ENCODE measurements at places on chromosomes 3 and 15. TPM values are rescaled to one million over a fixed set of nuclear protein-coding genes. Genes with fewer than 3 reads are reported as not detected.

GRCh38 chr15:57538265-57538529, 53.5 kb upstream of the MYZAP start:
- DNase-seq = no peak

DNA sequence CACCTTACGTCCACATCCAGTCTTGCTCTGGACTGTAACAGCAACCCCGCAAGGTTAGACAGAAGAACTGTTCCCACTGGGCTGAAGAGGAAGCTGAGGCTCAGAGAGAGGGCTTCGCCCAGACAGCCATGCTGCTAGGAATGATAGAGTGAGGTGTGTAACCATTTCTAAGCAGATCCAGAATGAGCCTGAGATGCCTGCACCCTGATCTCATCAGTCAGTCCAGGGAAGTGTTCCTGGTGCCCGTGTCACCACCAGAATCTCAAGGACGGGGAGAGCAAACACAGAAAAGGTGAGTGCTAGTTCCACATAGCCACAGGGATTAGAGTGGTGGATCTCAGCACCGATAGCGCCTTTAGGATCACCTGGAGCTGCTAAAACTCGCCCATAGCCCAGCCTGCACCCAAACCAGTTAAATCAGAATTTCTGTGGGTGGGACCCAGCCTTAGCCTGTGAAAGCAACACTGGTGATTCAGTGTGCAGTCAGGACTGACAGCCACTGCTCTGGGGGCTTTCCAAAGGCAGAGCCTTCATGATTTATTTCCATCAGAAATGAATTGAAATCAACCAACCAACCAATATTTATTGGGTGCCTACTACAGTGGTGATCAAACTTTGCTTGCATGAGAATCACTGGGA, 12.3 kb downstream of the ISLR start:
- DNase-seq = no peak

- no peak for DNase-seq
Measured at GRCh38 chr3:42079701-42080452, 11.3 kb upstream of the TRAK1 start.

GRCh38 chr15:39997639-39998038, 41.3 kb downstream of the SRP14 start:
- no peak for DNase-seq

DNA sequence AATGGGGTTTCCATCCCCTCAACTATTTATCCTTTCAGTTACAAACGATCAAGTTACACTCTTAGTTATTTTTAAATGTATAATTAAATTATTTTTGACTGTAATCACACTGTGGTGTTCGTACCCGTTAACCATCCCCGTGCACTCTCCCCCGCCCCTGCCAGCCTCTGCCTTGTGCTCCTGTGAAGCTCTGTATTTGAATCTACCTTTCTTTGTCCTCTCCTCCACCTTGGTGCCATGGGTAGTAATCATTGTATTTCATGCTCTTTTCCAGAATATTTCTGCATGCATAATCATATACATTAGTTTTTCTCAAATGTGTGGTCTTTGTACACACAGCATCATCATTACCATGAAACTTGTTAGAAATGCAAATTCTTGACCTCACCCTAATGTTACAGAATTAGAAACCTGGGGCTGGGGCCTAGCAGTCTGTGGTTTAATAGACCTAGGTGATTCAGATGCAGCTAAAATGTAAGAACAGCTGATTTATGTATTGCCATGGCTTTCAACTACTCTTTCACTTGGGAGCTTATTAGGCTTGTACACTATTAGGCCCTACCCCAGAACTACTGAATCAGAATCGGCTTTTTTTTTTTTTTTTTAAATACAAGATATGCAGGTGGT, 91.5 kb downstream of the STT3B start:
- no peak for DNase-seq

- DNase-seq = peak; percentile 92
Measured at GRCh38 chr3:64321747-64322146, 96.5 kb upstream of the PRICKLE2 start.

- peak; percentile 78 for DNase-seq
Measured at GRCh38 chr3:115099986-115100571, 47.0 kb downstream of the ZBTB20 start.

DNA sequence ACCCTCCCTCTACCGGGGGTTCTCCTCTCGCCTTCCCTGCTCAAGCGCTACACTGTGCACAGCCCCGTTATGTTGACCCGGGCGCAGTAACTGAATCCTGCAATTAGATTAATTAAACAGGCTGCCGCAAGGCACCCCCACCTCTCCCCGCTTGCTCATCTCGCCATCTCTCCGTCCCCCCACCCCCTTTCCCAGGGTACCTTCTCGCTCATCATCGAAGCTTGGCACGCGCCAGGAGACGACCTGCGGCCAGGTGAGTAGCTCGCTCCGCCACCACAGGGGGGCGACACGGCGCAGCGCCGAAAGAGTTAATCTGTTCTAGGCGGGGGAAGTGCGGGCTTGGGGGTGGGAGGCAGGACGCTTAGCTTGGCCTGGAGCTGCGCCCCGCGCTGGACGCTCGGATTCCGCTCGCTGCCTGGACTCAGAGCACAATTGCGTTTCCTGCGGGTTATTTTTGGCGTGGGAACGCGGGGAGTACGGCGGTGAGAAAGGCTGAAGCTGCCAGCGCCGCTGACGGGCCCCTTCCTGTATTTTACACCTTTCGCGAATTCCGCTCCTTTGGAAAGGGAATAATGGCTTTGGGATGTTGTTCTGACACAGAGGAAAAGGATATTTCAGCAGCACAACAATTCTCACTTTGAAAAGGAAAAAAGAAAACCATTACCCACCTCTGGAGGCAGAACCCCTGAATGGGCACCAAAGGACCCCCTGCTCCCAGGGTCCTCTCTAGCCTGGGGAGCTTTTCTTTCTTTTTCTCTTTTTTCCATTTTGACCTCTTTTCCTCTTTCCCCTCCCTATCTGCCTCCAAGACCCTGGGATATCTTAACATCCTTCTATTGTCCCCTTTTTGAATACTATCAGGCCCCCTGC, 1.5 kb downstream of the DLL4 start:
- DNase-seq = no peak

Gene LPP
- 11.7 TPM for total RNA-seq

Data from HT1080 (cell line).